ENCODE measurements at places on chromosomes 12 and 14. TPM values are rescaled to one million over a fixed set of nuclear protein-coding genes. Genes with fewer than 3 reads are reported as not detected.

The ALX1 gene
- not detected for total RNA-seq

The DPPA3 gene
- not detected for total RNA-seq

The RPL10L gene
- total RNA-seq: not detected

The ITGA7 gene
- total RNA-seq: 4.5 TPM

The RAN gene
- 2,144 TPM for total RNA-seq

The COX8C gene
- not detected for total RNA-seq

The KRT2 gene
- not detected for total RNA-seq

The DLST gene
- 137 TPM for total RNA-seq

The ADCK1 gene
- 3.2 TPM for total RNA-seq

The OTUB2 gene
- 2.9 TPM for total RNA-seq

The SDSL gene
- not detected for total RNA-seq

The SLC5A8 gene
- not detected for total RNA-seq

The SLC17A8 gene
- not detected for total RNA-seq

The FZD10 gene
- not detected for total RNA-seq

The TEX22 gene
- 0.83 TPM for total RNA-seq

The TOMM20L gene
- not detected for total RNA-seq

The SLC39A2 gene
- total RNA-seq: 0.17 TPM

The KLHL33 gene
- 0.12 TPM for total RNA-seq

The DHH gene
- not detected for total RNA-seq

The SHMT2 gene
- 401 TPM for total RNA-seq

The IPO4 gene
- total RNA-seq: 69.5 TPM

The DCN gene
- not detected for total RNA-seq

The TAS2R7 gene
- total RNA-seq: not detected

The RTL1 gene
- total RNA-seq: not detected

The MSI1 gene
- 2.7 TPM for total RNA-seq

The SLIRP gene
- 138 TPM for total RNA-seq

The KRT79 gene
- total RNA-seq: not detected

The SYT1 gene
- total RNA-seq: not detected

The GPR162 gene
- total RNA-seq: not detected

The KRT73 gene
- not detected for total RNA-seq

The GOLT1B gene
- 45.2 TPM for total RNA-seq

The ISM2 gene
- total RNA-seq: not detected

The FAIM2 gene
- 1.7 TPM for total RNA-seq

The CPSF6 gene
- 86.6 TPM for total RNA-seq
